ENCODE measurements at places on chromosomes 5 and 9.
A peak's percentile ranks its signal among the peaks of the same experiment; 100 is the strongest.

- no peak for DNase-seq
Measured at GRCh38 chr5:151745071-151745705, 13.2 kb downstream of the ATOX1 start.

DNA sequence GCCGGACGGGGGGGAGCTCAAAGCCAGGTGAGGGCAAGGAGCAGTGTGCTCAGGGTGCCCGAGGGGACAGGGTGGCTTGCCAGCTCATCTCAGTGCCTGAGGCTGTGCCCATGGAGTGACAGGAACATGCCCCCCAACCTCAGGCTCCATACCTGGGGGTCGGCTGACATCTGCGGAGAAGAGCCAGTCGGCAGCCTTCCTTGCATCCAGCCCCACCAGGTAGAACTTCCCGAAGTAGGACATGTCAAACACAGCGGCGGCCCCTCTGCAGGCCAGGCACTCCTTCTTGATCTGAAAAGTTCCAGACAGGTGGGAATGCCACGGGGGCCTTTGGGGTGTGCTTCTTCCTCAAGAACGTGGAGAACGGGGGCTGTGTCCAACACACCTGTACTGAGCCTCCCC lies 42.1 kb downstream of the SARDH start:
- no peak for DNase-seq

DNA sequence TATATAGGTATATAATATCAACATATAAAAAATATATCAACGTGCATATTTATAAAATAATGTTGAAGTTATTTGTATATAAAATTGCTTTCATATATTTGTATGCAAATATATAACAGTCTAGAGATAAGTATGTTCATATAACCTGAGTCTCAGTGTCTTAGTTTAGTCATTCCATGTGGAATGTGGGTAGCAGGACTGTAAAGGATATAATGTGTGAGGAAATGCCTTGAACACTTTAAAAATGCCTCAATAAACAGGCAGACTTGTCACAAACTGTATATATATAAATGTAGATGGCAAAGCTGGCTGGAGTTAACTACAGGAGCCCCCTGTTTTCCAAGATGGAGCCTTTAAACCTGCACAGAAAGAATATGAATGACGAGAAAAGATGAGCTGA lies 48.4 kb downstream of the CCDC125 start:
- DNase-seq: no peak

GRCh38 chr5:169827769-169828168 lies 152.5 kb downstream of the INSYN2B start:
- no peak for DNase-seq

GRCh38 chr5:55601204-55601618 lies 66.4 kb upstream of the PLPP1 start:
- peak; percentile 96 for DNase-seq

DNA sequence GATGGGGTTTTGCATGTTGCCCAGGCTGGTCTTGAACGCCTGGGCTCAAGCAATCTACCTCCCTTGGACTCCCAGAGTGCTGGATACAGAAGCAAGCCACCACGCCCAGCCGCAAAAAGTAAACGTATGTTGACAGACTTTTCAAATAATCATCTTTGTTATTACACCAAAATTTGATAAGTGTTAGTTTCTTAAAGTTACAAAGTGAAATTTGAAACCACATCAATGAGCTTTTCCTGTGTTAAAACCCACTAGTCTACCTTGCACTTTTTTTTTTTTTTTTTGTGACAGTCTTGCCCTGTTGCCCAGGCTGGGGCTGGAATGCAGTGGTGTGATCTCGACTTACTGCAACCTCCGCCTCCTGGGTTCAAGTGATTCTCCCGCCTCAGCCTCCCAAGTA lies 29.9 kb downstream of the SPACA9 start:
- DNase-seq: no peak

GRCh38 chr5:64074533-64074932 lies 91.1 kb upstream of the RNF180 start:
- no peak for DNase-seq

- no peak for DNase-seq
Measured at GRCh38 chr9:135908754-135909204, 1.4 kb upstream of the CAMSAP1 start.

DNA sequence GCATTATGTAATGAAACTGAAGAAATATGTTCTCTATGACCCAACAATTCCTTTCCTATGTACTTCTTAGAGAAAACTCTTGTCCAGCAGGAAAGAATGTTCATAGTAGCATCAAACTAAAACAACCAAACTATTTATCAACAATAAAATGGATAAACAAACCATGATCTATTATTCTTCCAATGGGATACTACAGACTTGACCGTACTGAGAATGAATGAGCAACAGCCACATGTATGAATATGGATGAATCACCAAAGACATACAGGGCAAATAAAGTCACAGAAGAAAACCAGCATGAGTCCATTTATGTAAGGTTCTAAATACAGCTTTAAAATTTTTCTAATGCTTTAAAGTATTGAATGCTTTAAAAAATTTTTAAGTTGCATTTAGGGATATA lies 73.6 kb upstream of the SUSD1 start:
- DNase-seq: no peak

- DNase-seq: no peak
Measured at GRCh38 chr5:112126982-112127381, 292.1 kb downstream of the EPB41L4A start.

DNA sequence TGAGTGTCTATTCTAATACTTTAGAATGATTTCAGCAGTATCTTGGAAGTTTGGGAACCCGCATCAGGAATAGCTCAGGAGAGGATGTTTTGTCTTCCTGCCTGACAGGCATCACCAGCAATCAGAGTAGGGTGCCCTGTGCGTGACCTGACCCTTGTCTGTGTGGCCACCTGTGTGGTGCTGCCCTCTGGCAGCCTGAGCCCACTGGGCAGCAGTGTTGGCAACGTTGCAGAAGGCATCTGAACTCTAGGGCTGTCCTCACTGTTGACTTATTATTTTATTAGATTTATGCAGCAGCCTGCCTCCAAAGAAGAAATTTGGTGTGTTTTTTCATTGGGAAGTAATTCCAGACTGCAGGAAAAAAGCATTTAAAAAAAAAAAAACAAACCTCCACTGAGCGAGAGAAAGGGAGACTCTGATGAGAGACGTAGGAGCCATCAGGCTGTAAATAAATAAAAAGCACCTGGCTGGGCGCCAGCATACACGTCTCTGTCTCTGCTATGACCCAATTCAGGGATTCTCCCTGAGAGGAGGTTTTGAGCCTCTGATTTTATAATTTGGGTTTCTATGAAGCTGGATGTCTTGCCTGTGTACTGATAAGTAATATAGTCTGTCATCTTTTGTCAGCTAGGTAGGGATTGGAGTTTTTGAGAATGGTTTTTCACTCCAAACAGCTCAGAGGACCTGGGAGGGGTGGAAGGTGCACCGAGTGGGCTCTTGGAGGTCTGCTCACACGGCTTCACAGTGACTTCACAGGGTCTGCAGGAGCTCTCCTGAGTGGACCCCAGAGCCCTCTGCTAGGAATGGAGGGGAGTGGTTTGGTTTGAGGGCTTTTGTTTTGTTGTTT lies 49.0 kb downstream of the FAM78A start:
- DNase-seq: no peak

DNA sequence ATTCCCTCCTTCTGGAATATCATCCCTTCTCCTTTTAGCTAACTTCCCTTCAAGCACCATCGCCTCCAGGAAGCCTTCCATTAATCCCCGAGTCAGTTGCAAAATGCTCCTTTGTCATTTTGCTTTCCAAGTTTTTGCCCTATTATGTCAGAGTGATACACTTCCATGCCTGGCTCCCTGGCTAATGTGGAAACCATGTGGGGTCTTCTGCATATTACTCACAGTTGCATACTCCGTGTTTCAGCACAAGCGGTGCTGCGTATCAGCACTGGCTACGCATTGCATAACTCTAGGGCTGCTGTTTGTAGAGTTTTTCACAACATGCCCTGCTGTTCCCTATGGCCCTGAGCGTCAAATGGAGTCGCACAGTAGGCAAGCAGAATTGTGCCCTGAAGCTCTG lies 1.9 kb downstream of the TEX53 start:
- no peak for DNase-seq

DNA sequence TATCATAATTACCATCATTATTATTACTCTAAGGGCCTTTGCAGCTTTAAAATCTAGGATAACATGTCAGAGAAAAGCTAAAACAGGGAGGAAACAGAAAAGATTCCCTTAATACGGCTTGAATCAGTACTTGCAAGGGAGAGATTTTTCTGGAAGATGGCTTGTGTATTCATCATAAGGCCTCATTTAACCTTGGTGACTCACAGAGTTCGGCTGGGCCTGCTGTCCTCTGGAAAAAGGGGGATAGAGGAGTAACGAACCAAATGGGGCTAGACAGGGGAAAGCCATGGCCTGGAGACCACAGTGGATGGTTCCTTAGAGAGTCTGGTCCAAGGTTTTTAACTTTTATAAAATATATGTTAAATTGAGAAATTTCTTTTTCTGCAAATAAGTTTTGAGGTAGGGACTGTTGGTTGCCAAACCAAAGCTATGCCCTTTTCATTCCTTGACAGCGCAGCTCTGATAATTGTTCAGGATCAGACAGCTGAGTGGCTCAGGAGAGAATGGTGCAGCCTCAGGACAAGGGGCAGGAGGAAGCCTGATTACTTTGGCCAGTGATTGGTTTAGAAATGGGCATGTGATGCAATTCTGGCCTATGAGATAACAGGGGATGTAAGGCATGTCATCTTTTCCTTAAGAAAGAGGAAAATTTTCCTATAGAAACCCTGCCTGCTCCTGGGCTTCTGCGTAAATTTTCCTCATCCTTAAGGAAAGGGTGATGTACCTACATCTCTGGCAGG lies 25.6 kb upstream of the GSN start:
- no peak for DNase-seq

- no peak for DNase-seq
Measured at GRCh38 chr9:34205102-34205501, 26.3 kb downstream of the UBAP1 start.

DNA sequence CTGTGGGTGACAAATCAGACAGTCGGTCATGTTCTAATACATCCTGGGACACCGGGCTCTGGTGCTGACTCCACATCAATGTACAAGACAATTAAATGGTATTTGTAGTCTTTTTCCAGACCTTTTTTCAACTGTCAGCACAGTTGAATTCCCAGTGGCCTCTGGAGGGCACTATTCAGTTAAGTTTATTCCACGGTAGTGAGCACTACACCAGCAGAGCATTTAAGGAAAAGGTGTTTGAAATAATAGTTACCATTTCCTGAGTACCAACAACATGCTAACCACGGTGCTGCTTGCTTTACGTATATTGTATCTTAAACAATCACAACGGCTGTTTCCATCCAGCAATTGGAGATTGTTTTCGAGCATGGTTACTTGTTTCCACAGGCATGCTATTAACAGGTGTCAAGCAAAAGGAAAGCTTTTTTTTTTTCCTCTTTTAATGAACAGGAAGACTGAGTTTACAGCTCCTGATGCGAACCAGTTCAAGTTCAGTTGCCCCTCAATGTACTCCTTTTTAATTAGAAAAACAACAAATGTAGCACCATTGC lies 186.7 kb downstream of the PDZD2 start:
- DNase-seq: no peak

DNA sequence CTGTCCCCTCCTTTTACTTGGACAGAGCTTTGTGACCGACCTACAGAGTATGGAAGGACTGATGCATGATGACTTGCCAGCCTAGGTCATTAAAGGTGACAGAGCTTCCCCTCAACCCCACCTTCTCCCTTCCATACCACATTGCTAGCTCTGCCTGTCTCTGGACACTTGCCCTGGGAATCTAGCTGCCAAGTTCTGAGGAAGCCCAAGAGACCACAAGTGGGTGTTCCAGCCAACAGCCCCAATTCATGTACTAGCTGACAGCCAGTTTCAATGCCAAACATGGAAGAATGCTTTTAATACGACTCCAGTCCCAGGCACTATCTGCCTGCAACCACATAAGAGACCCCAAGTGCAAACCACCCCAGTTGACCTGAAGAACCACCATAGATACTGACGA lies 477.1 kb downstream of the SPOCK1 start:
- DNase-seq: peak; percentile 90
